T-helper 1 cell (primary cell): ENCODE measurements at places on chromosomes 3 and 15.

GRCh38 chr3:127951276-127951675 lies 36.2 kb downstream of the KBTBD12 start:
- no peak for DNase-seq

- no peak for DNase-seq
These were observed 97.7 kb upstream of the WNT5A start for GRCh38 chr3:55584716-55585368.

DNA sequence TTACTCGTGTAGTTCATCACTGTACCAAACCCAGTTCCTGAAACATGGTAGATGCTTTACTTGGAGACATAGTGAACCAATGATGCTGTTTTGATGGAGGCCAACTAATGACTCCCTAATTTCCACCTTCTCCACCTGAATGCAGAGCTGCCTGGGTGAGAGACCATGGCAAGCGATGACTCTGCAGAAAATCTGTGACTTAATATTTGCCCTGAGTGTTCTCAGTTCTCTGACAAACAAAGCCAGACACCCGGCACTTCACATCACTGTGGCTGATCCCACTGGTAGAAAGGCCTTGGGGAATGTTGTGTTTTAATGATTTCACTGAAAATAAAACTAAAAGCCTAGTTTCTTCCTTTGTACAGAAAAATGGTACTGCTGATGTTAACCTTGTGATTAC lies 39.5 kb upstream of the UBE3A start:
- no peak for DNase-seq

- no peak for DNase-seq
These were observed 17.9 kb downstream of the HCLS1 start for GRCh38 chr3:121642601-121643314.

DNA sequence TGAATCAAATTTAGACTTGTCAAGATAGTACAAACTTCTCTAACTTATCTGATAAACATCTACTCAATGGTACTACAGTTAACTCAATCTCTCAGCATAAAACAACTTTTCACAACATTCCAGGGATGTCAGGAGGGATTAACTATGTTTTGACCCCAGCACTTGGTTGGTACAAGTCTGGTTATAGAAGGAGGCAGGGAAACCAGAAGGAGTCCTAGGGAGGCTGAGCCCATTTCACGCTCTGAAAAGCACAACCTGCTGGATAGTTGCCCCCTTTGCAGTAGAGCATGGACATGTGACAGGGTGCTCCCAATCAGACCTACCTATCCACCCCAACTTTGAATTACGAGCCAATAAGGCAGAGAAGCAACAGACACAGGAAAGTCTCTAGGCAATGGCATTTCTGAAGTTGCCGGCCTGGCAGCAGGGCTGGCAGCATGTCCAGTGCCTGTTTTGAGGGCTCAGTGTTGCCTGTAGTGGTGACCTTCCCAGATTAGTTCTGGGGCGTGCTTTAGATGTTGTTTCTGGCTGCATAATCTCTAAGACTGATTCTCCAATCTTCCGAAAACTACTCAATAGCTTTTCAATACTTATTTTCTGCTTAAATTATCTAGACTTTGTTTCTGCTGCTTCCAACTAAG lies 8.2 kb downstream of the ANKUB1 start:
- no peak for DNase-seq

- DNase-seq = no peak
These were observed 108.6 kb upstream of the SMAD3 start for GRCh38 chr15:66956672-66957430.

- DNase-seq = peak; percentile 61
These were observed 58.5 kb downstream of the CEP63 start for GRCh38 chr3:134544316-134544715.

DNA sequence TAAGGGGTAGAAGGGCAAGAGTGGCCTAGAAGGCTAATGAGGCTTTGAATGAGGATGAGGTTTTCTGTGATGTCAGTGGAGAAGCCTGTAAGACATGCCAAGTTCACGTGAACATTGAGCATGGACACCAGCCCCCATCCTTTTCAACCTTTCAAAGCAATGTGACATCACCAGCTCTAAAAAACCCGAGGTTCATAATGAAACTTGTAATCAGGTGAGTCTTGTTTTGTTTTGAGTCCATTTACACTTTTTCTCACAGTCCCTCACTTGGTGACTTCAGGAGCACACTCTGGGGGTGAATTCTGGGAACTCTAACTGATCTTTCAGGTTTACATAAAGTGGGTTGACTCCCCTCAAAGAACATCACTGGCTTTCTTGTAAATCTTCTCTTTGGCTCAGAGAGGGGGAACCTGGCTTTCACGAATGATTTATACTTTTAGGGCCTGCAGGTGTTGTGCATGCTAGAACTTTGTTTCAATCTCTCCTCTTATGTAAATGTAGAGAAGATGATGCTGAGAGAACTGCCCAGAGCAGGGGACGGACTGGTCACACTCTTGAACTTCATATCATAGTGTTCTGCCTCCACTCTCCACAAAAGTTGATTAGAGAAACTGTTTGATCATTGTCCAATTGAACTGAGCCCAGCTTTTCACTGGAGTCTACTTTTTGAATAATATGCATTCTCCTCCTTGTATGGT lies 224.7 kb upstream of the SATB1 start:
- DNase-seq = no peak

GRCh38 chr3:55823001-55823400 lies 335.9 kb upstream of the WNT5A start:
- no peak for DNase-seq

DNA sequence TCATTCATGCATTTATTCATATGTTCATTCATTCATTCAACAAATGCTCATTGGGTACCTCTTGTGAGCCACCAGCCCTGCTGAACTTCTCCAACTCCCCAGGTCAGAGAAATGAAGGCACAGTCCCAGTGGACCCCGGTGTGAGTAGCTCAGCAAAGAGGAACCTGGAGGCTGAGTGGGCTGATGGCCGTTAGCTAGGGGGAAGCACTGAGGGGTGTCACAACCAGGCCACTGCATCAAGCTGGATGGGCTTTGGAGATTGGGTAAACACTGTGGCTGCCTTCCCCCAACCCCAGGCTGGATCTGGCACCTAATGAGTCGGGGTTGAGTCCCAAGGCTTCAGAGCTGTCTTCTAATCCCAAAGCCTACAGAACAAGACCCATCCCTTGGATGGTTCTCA lies 12.1 kb upstream of the ALAS1 start:
- DNase-seq = no peak

- DNase-seq = no peak
These were observed 2.8 kb downstream of the ABHD2 start for GRCh38 chr15:89090791-89091626.

GRCh38 chr3:188358787-188359493 lies 205.0 kb downstream of the LPP start:
- no peak for DNase-seq

DNA sequence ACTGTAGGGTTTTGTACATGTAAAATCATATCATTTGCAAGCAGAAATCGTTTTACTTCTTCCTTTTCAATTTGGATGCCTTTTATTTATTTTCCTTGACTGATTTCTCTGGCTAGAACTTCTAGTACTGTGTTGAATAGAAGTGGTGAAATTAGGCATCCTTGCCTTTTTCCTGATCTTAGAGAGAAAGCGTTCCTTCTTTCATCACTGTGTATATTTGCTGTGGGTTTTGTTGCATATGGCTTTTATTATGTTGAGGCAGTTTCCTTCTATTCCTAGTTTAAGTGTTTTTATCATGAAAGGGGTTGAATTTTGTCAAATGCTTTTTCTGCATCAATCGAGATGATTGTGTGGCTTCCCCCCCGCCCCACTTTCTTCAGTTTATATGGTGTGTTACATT lies 140.9 kb downstream of the ATG7 start:
- DNase-seq = no peak

GRCh38 chr3:169241630-169241990 lies 421.9 kb downstream of the MECOM start:
- DNase-seq = no peak

GRCh38 chr3:25291481-25291905 lies 136.6 kb upstream of the RARB start:
- no peak for DNase-seq

- DNase-seq = no peak
These were observed 25.5 kb downstream of the ESYT3 start for GRCh38 chr3:138459619-138460535.

- peak; percentile 77 for DNase-seq
These were observed 76.0 kb downstream of the TAMM41 start for GRCh38 chr3:11770477-11771391.
